ENCODE measurements at places on chromosomes 2 and 18.

DNA sequence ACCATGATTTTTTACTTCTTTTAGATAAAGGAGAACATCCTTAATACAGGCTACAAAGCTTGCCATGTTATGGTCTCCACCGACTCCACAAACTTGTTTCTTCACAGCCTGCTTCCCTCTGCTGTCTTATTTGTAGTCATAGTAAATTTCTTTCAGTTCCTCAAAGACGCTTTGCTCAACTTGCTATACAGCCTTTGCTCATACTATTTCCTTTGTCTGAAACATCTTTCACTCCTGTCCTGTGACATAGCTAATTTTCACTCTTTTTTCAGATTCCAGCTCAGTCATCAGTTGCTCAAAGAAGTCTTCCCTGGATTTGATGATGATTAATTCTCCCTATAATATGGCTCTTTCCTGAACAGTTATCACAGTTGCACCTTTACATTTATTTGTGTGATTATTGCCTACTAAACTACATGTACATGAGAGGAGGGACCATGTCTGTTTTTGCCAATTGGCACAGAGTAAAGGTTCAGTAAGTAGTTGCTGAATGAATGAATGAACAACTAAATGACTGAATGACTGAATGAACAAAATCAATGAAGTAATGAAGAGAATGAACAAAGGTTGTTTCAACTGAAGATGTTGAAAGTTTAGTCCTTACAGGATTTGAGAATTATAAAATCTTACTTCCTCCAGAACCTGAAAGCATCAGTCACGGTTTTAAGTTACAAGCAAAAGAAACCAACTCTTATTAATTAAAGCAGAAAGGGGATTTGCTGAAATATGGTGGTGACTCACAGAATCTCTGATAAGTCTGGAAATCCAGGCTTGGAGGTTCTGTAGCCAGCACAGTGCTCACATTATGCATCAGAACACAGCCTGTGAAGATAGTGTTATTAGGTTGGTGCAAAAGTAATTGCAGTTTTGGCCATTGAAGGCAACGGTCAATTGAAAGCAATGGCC, 186.4 kb upstream of the FAM98A start:
- DNase-seq = no peak

- DNase-seq = no peak
These were observed 26.8 kb downstream of the SERPINB4 start for GRCh38 chr18:63617049-63617914.

DNA sequence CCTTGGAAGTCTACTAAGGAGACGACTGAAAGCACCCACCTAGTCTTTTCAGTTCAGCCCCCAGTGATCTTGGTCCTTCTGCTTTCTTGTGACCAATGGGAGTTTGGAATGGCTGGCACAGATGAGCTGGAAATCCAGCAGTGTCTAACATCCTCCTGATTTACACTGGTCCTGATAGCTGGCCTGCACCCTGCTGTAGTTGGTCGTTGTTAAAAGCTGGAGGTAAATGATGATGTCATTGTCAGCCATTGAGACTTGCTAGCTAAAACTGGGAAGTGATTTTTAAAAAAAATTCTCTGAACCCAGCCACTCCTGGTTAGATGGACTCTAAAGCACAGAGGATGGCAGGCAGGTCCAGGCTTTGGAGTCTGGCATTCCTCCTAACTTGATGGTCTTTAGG, 19.3 kb downstream of the CCT7 start:
- DNase-seq = no peak

DNA sequence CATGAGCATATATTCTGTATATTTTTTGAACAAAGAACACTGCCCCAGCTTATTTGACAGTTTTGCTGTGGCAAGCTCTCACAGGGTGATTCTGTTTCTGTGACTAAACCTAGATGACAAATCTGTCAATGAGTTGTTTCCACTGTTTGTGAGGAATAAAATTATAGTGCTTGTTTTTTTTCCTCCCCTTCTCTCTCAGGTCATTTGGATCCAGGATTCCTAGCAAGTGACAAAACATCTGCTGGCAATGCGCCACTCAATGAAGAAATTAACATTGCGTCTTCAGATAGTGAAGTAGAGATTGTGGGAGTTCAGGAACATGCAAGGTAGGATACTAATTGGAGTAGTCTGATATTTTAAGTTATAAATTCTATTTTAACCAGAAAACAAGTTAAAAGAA, 149.3 kb downstream of the HAUS1 start:
- no peak for DNase-seq

DNA sequence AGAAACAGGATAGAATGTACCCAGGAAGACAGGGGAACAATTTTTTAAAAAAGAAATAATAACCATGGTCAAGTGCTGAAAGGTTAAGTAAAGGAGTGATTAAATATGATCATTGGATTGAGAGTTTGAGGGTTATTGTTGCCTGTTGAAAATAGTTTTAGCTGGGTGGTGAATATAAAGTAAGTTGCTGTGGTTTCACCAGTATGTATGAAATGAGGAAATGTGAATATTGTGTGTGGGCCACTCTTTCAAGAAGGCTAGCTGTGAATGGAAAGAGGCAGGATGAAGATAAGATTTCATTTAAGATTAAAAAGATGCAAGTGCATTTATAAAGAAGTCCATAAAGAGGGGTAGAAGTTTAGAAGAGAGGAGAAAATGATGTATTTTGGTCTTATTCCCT, 53.8 kb downstream of the GULP1 start:
- no peak for DNase-seq

- no peak for DNase-seq
These were observed 35.2 kb downstream of the PRELID3A start for GRCh38 chr18:12442946-12443345.

DNA sequence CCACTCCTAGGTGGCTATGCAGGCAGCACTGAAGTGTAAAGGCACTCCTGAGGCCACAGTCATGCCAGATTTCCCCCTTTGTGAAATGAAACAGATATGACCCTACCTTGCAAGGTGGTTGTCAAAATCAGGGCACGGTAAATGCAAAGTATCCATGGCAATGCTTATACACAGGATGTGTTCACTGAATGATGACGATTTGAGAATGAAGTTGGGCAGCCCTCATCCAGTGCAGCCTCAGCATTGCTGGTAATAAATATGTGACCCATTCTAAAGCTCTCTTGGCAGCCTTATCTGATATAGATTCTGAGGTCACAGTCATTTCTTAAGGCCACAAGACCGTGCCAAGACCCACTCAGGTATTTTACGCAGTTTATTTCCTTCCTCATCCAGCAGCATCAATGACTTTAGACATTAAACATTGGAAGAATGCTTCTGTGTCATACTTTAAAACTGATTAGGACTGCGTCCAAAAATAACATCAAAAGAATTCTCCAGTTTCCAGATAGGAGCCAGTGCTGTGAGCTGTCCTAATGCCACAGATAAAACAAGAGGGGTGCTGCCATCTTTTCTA, 125.5 kb upstream of the SERTAD2 start:
- no peak for DNase-seq

DNA sequence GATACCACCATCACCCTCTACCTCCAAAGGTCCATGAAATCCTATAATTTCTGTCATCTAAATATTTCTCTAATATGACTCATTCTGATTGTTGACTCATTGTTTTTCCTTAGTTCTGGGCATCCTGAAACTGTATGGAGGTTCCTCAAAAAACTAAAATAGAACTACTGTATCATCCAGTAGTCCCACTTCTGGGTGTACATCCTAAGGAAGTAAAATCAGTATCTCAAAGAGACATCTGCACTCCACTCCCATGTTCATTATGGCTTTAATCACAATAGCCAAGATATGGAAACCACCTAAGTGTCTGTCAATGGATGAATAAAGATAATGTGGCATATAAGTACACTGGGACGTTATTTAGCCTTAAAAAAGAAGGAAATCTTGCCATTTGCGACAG, 125.8 kb upstream of the MYO3B start:
- no peak for DNase-seq

DNA sequence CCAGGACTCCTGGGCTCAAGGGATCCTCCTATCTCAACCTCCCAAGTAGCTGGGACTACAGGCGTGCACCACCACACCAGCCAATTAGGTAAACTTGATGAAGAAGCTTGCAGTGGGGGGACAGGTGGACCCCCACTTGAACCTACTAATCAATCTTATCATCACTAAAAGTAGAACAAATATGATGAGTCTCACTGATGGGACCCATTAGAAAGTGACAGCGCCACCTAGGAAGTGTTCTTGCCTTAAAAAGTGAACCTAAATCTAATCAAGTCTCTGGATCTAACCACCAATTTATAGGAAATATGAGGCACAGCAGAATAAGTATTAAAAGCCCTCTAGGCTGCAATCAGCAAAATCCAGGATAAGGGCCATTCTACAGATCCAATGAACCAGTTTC, 79.2 kb downstream of the BIN1 start:
- DNase-seq = no peak

DNA sequence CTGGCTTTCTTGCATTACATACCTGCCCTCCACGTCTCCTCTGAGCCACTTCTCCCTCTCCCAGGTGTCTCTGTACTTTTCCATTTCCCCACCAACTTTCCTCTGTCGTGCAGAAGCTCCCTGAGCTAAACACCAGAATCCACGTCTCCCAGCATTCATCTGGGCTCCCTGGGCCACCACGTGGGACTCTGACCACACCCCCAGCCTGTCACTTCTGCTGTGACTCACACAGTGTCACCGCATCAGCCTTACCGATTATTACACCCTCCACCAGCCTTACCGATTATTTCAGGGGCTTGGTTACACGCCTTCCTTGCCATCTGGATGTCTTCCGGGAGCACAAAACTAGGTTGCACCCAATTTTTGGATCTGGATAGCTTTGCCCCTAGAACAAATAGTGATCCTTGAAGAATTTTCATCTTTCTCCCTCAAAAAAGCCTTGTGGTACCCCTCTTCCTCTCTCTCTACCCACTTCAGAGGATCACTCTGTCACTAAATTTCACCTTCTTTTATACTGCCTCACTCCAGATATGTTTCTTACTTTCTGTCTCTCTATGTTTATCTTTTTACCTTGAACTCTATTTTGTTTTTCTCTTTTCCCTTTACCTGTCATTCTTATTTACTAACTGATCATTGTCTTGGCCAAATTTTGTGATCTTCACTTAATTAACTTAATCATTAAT, 136.9 kb upstream of the CAB39 start:
- no peak for DNase-seq

- no peak for DNase-seq
These were observed 93.2 kb downstream of the ADD2 start for GRCh38 chr2:70674636-70675430.

DNA sequence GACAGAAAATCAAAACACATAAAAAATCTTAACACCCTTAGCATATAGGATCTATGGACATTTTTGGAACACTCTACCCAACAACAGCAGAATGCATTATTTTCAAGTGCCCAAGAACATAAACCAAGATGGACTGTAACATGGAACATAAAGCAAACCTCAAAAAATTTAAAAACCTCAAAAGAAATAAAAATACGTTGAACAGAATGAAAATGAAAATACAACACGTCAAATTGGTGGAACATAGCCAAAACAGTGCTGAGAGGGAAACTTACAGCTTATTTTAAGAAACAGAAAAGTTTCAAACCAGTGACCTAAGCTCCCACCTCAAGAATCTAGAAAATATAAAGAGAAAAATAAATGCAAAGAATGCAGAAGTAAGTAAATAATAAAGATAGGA, 58.3 kb upstream of the BCL2L11 start:
- DNase-seq = no peak
